ENCODE measurements at places on chromosomes 6 and 20. TPM values are rescaled to one million over a fixed set of nuclear protein-coding genes. Genes with fewer than 3 reads are reported as not detected.
A peak's percentile ranks its signal among the peaks of the same experiment; 100 is the strongest.

DNA sequence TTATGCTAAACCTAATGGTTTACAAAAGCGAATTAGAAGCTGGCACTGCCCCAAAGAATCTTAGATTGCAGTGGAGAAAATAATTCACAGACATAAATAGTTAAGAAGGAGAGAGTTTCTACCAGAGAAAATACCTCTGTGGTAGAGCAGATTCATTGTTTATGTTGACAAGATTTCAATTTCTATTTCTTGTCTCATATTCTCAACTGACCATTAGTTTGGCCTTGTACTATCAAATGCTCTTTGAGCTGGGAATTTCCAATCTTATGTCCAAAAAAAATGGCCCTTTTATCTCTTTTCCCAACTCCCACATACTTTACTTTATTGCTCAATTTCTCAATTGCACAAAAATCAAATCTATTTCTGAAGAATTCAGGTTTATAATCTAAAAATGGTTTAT lies 804.1 kb upstream of the CITED2 start:
- no peak overlapping the region for H3K4me3 ChIP-seq
- no peak overlapping the region for H3K27ac ChIP-seq
- no peaks in the 10 kb centered on the region for H3K27me3 ChIP-seq
- no peaks in the 10 kb centered on the region for H3K36me3 ChIP-seq
- no peaks in the 10 kb centered on the region for H3K4me1 ChIP-seq

DNA sequence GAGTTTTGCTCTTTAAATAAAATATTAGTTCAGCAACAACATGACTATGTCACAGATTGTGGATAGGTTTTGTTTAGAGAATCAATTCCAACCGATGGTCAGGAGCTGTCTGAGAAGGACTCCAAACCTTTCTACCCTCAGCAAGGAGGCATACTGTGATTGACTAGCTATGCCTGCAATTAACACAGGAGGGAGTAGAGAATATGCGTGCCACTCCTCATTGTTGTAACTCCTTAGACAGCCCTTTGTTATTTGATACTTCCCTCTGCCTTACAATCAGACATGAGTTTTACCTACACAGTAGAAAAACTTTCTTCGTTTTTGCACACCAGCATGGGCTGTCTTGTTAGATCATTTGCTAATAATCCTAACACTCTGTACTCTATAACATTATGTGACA lies 796.5 kb downstream of the PRIM2 start:
- H3K4me1 ChIP-seq = no peaks in the 10 kb centered on the region
- no peaks in the 10 kb centered on the region for H3K27me3 ChIP-seq
- no peak overlapping the region for H3K27ac ChIP-seq
- no peak overlapping the region for H3K4me3 ChIP-seq
- DNase-seq = no peak

DNA sequence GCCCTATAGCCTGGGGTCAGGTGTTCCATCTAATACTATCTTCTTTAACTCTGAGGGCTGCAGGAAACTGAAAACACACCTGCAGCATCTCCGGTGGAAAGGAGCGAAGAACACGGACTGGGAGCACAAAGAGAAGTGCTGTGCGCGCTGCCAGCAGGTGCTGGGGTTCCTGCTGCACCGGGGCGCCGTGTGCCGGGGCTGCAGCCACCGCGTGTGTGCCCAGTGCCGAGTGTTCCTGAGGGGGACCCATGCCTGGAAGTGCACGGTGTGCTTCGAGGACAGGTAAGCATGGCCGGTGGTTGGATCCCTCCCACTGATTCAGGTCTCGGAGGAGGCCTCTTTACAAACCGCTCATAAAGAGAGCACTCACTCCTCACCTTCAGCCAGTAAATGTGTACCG lies 15.5 kb downstream of the SYTL3 start:
- no peak overlapping the region for H3K4me3 ChIP-seq
- no peaks in the 10 kb centered on the region for H3K4me1 ChIP-seq
- no peaks in the 10 kb centered on the region for H3K27me3 ChIP-seq
- no peaks in the 10 kb centered on the region for H3K36me3 ChIP-seq

GRCh38 chr20:47377122-47377722 lies 20.7 kb upstream of the ZMYND8 start:
- H3K4me1 ChIP-seq = peaks cover 5% of the 10 kb centered on the region
- H3K36me3 ChIP-seq = no peaks in the 10 kb centered on the region
- no peak for DNase-seq
- no peak overlapping the region for H3K4me3 ChIP-seq
- H3K27ac ChIP-seq = no peak overlapping the region
- H3K27me3 ChIP-seq = no peaks in the 10 kb centered on the region

DNA sequence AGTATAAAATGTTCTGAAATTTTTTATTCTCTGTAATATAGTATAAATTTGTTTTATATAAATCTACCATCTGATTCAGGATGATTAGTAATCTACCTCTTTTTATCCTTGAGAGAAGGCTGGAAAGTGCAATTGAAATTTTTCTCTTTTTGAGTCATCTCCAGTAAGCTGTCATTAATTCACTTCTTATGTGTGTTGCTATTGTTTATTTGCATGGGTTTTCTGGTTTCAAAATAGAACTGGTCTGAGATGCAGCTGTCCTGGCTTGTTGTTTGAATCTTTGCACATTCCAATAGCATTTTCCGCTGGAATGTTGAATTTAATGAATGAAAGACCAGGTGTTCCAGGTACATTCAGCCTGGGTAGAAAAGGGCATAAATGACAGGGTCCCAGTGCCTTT lies 24.3 kb upstream of the TAB2 start:
- H3K4me3 ChIP-seq = no peak overlapping the region
- DNase-seq = no peak
- H3K36me3 ChIP-seq = no peaks in the 10 kb centered on the region
- H3K4me1 ChIP-seq = no peaks in the 10 kb centered on the region

DNA sequence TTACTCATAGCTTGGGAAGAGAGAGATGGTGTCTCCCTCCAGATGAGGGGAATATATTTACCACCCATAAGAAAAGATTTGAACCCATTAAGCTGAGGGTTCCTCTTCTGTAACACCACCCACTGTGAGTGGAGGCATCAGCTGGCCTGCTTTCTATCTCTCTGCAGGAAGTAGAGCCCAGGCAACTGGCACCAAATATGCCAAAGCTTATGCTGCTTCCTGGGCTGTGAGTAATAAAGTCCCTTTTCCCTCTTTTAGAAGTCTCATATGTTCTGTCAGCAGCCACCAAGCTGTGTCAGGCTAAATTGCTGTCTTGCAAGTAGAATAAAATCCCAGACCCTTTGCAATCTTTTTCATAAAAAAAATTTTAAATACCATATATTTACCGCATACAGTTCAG lies 241.4 kb downstream of the LAMA2 start:
- DNase-seq = no peak
- no peak overlapping the region for H3K4me3 ChIP-seq
- no peaks in the 10 kb centered on the region for H3K4me1 ChIP-seq
- H3K27ac ChIP-seq = no peak overlapping the region
- no peaks in the 10 kb centered on the region for H3K36me3 ChIP-seq

GRCh38 chr6:135230711-135231468 lies 49.8 kb downstream of the MYB start:
- H3K27me3 ChIP-seq = no peaks in the 10 kb centered on the region
- H3K36me3 ChIP-seq = no peaks in the 10 kb centered on the region
- H3K27ac ChIP-seq = no peak overlapping the region
- DNase-seq = no peak
- no peaks in the 10 kb centered on the region for H3K4me1 ChIP-seq

DNA sequence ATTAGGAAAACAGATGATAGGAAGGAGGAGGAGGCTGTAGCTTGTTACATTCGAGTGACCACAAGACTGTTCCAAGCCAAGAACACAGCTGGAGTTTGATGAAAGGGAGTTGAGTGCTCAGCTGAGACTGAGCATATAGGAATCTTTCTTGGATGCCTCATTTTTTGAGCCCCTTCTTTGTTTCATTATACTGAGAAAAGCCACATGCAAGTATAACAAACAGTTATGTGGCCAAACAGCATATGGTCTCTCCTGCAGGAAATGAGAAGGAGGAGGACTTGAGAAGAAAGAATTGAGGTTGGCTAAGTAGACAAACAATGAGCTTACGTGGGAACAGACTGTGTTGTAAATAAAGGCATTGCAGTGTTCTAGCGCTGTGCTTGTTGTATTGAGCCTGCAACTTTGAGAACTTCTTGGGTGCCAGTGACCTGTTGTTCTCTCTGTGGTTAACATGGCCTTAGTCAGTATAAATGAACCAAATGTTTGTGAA lies 78.3 kb downstream of the AKAP7 start:
- H3K4me3 ChIP-seq = no peak overlapping the region
- peak overlapping the region; percentile 4 for H3K27ac ChIP-seq
- no peaks in the 10 kb centered on the region for H3K36me3 ChIP-seq
- DNase-seq = no peak

DNA sequence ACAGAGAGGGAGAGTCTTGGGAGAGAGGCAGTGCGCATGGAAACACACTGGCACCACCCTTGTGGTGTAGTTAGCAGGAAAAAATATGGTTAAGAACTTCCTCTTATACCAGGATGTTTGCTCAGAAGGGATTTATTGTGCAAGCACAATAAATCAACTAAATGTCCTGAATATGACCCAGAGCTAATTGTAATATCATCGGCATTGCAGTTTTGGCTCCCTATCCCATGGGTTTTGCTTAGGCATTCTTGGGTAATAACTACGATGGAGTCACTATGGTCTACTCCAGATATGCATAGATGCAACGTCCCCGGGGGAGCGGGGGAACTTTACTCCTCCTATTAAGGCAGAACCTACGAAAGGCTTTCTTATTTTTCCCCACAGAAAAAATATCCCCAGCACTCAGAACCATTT lies 751.6 kb downstream of the EYS start:
- no peak overlapping the region for H3K27ac ChIP-seq
- H3K27me3 ChIP-seq = no peaks in the 10 kb centered on the region
- no peaks in the 10 kb centered on the region for H3K36me3 ChIP-seq
- H3K4me1 ChIP-seq = no peaks in the 10 kb centered on the region
- DNase-seq = no peak
- no peak overlapping the region for H3K4me3 ChIP-seq

GRCh38 chr6:63732336-63732735 lies 96.7 kb downstream of the PHF3 start:
- no peaks in the 10 kb centered on the region for H3K36me3 ChIP-seq
- DNase-seq = no peak
- peak overlapping the region; percentile 52 for H3K27ac ChIP-seq
- no peak overlapping the region for H3K4me3 ChIP-seq
- no peaks in the 10 kb centered on the region for H3K4me1 ChIP-seq
- H3K27me3 ChIP-seq = no peaks in the 10 kb centered on the region

DNA sequence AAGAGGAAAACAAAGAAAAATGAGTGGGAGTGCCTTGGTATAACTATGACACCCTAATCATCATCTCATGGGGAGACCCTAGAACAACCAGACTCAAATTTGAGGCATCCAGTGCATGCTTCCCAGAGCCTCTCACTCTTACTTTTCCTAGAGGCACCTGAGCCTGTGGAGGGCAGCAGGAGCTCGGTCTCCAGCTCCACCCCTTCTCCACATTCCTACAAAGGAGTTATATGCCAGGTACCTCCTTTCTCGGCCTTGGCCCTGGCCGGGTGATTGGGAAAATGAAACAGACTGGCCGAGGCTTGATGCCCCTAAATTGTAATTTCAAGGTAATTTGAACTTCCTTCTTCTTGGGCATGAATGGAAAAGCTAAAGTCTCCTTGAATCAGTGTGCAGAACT lies 761.2 kb upstream of the CHD6 start:
- no peak overlapping the region for H3K27ac ChIP-seq
- no peaks in the 10 kb centered on the region for H3K36me3 ChIP-seq
- H3K4me3 ChIP-seq = no peak overlapping the region
- H3K4me1 ChIP-seq = no peaks in the 10 kb centered on the region
- H3K27me3 ChIP-seq = no peaks in the 10 kb centered on the region
- DNase-seq = no peak

Gene SPATS1
- not detected for polyA plus RNA-seq

Gene TMEM200A
- 49.8 TPM for polyA plus RNA-seq

Gene ANGPT4
- polyA plus RNA-seq = 0.03 TPM

DNA sequence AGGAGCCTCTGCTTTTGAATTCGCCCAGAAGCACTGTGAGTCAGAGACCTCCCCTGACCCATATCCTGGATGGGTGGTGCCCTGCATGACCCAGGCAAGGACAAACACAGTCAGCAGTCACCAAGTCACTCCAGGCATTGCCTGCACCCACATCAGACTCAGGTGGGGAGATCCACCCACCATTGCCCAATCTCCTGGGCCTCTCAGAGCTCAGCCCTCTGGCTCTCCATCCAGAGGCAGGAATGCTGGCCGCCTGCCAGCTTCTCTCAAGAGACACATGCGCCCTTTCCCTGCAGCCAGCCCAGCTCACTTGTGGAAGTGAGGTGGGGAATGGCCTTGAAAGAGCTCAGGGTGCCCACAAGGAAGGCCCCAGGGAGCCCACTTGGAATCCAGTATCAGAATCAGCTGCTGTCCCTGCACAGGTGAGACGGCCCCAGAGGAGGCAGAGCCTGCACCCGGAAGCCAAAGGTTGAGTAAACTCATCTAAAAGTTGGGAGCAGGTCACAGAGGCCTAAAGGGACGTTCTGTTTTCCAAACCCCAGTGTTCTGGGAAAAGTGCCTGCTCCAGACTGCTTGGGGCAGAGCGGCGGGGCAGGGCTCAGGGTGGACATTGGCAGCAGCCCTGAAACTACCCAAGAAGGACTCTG lies 129.8 kb downstream of the PREX1 start:
- peak; percentile 91 for DNase-seq
- no peaks in the 10 kb centered on the region for H3K27me3 ChIP-seq
- no peak overlapping the region for H3K4me3 ChIP-seq
- peak overlapping the region; percentile 31 for H3K27ac ChIP-seq
- no peaks in the 10 kb centered on the region for H3K36me3 ChIP-seq

GRCh38 chr6:82772851-82773717 lies 292.6 kb downstream of the UBE3D start:
- no peaks in the 10 kb centered on the region for H3K36me3 ChIP-seq
- no peaks in the 10 kb centered on the region for H3K27me3 ChIP-seq
- H3K27ac ChIP-seq = no peak overlapping the region
- H3K4me3 ChIP-seq = no peak overlapping the region
- H3K4me1 ChIP-seq = no peaks in the 10 kb centered on the region

DNA sequence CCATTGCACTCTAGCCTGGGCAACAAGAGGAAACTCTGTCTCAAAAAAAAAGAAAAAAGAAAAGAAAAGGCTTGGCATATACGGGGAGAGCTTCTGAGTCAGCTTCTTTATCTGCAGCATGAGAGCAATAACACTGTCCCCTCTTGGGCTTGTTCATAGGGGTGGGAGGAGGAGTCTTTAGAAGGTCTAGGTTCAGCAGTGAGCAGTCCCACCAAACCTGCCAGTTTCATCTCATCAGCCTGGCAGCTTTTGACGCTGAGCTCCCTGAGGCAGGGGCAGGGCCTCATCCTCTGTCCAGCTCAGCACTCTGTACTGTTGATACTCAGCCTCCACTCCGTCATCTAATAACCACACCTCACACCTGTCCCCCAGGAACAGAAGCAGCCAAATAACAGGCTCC lies 5.6 kb upstream of the C6orf132 start:
- H3K4me1 ChIP-seq = peaks cover 33% of the 10 kb centered on the region
- H3K27me3 ChIP-seq = no peaks in the 10 kb centered on the region
- no peak overlapping the region for H3K4me3 ChIP-seq
- H3K27ac ChIP-seq = peak overlapping the region; percentile 78
- peak; percentile 93 for DNase-seq
- H3K36me3 ChIP-seq = no peaks in the 10 kb centered on the region

Gene F13A1
- polyA plus RNA-seq = 24.2 TPM

Gene ZNF311
- polyA plus RNA-seq = 3.2 TPM

Gene CARMIL1
- polyA plus RNA-seq = 32.2 TPM
